ENCODE measurements at places on chromosomes 5 and 9.

DNA sequence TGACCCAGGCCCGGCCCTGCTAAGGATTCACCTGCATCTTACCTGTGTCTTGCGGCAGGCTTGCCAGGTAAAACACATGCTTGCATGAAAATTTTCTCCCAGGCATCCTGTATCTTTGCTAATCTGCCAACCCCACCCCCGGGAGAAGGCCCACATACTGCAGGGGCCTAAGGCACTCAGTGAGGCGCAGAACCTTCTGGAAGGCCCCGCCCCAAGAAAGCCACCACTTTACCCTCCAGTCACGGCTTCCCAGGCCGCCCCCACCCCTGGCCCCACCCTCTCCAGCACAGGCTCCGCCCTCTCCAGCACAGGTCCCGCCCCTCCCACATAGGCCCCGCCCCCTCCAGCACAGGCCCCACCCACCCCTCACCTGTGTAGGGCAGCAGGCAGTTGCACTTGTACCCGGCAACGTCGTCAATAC, 29.8 kb upstream of the SEC16A start:
- no peak for DNase-seq

GRCh38 chr5:76325876-76326491, 77.1 kb upstream of the IQGAP2 start:
- DNase-seq, result no peak

GRCh38 chr5:80503641-80504040, 15.7 kb downstream of the FAM151B start:
- no peak for DNase-seq

- no peak for DNase-seq
Observed at GRCh38 chr5:143192191-143192900, 211.1 kb downstream of the NR3C1 start.

DNA sequence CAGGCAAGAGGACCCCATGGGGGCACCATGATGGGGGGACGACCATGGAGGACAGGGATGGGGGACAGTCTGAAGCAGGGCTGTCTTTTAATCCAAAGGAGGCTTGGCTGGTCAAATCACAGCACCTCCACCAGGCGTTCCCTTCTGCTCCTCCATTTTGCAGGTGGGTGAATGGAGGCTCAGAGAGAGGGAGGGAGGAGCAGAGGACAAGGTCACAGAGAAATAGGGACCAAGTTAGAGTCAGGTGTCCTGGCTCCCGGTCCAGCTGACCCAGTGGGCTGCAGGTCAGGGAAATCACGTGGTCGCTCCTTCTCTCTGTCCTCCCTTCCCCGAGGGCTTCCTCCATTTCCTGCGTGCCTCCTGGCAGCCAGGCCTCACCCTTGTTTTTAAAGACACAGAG, 156.4 kb upstream of the SMIM23 start:
- DNase-seq, result no peak

- DNase-seq, result no peak
Observed at GRCh38 chr9:1415146-1415545, 365.0 kb downstream of the DMRT2 start.

DNA sequence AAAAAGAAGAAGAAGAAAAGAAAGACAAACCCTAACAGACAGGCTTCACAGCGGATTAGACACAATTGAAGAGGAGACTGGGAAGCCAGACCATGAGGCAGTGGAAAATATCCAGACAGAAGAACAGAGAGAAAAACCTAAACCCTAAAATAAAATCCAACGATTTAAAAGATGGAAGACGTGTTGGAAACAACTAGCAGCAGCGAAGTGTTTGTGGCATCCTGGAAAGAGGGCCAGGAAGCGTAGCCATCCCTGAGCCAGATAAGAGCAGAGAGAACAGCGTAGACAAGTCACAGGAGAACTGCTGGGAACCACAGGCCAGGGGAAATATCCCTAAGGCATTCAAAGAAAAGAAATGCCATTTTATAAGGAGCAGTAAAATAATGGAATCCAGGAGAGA, 39.7 kb upstream of the NKD2 start:
- DNase-seq, result no peak

All from stimulated activated CD8-positive, alpha-beta memory T cell treated with anti-CD3 and anti-CD28 coated beads, Interleukin-15, amount 100 ng/mL, for 48 hours (primary cell).